ENCODE measurements at places on chromosomes 5 and 9. TPM values are rescaled to one million over a fixed set of nuclear protein-coding genes. Genes with fewer than 3 reads are reported as not detected.

- H3K4me1 ChIP-seq: peaks cover 62% of the 10 kb centered on the region
- peak overlapping the region; percentile 49 for H3K4me3 ChIP-seq
- peak overlapping the region; percentile 52 for H3K27ac ChIP-seq
- H3K36me3 ChIP-seq: peaks cover 10% of the 10 kb centered on the region
- peak; percentile 67 for DNase-seq
- no peaks in the 10 kb centered on the region for H3K27me3 ChIP-seq
Observed at GRCh38 chr9:131733541-131734061, 6.3 kb downstream of the RAPGEF1 start.

GRCh38 chr5:13910637-13911288, 33.7 kb downstream of the DNAH5 start:
- H3K27me3 ChIP-seq: no peaks in the 10 kb centered on the region
- H3K27ac ChIP-seq: peak overlapping the region; percentile 35
- peak; percentile 45 for DNase-seq
- H3K36me3 ChIP-seq: no peaks in the 10 kb centered on the region
- peaks cover 25% of the 10 kb centered on the region for H3K4me1 ChIP-seq
- H3K4me3 ChIP-seq: peak overlapping the region; percentile 46

- H3K36me3 ChIP-seq: peaks cover 4% of the 10 kb centered on the region
- no peak for DNase-seq
- H3K4me1 ChIP-seq: peaks cover 17% of the 10 kb centered on the region
- no peaks in the 10 kb centered on the region for H3K27me3 ChIP-seq
- peak overlapping the region; percentile 15 for H3K27ac ChIP-seq
Observed at GRCh38 chr5:122402955-122403685, 91.1 kb downstream of the SNCAIP start.

- no peak overlapping the region for H3K4me3 ChIP-seq
- H3K27ac ChIP-seq: no peak overlapping the region
- H3K27me3 ChIP-seq: no peaks in the 10 kb centered on the region
- no peaks in the 10 kb centered on the region for H3K4me1 ChIP-seq
Observed at GRCh38 chr5:12865529-12865928, 961.3 kb upstream of the CTNND2 start.

DNA sequence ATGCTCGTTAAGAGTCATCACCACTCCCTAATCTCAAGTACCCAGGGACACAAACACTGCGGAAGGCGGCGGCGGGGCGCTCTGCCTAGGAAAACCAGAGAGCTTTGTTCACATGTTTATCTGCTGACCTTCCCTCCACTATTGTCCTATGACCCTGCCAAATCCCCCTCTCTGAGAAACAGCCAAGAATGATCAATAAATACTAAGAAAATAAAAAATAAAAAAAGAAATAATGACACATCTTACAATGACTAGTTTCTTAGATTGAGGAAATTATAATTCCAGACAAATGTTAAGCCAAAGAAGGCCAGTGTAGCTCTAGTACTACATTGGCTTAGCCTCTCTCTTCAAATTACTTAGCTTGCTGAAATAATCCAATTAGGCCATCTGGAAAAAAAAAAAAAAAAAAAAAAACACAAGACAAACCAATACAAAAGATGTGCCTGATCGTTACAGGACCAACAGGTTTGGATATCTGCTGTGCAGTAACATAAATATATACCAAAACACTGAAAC, 58.0 kb downstream of the ANXA2R start:
- peak; percentile 51 for DNase-seq
- peak overlapping the region; percentile 61 for H3K27ac ChIP-seq
- H3K27me3 ChIP-seq: no peaks in the 10 kb centered on the region
- H3K36me3 ChIP-seq: peaks cover 51% of the 10 kb centered on the region
- peaks cover 45% of the 10 kb centered on the region for H3K4me1 ChIP-seq
- no peak overlapping the region for H3K4me3 ChIP-seq

GRCh38 chr9:30925635-30926034, 1458.8 kb upstream of the ACO1 start:
- H3K4me1 ChIP-seq: no peaks in the 10 kb centered on the region
- no peak for DNase-seq
- H3K27me3 ChIP-seq: no peaks in the 10 kb centered on the region
- no peaks in the 10 kb centered on the region for H3K36me3 ChIP-seq
- H3K4me3 ChIP-seq: no peak overlapping the region
- no peak overlapping the region for H3K27ac ChIP-seq

GRCh38 chr5:54653956-54654614, 136.5 kb downstream of the SNX18 start:
- no peaks in the 10 kb centered on the region for H3K27me3 ChIP-seq
- no peak for DNase-seq
- H3K4me3 ChIP-seq: no peak overlapping the region
- no peak overlapping the region for H3K27ac ChIP-seq

DNA sequence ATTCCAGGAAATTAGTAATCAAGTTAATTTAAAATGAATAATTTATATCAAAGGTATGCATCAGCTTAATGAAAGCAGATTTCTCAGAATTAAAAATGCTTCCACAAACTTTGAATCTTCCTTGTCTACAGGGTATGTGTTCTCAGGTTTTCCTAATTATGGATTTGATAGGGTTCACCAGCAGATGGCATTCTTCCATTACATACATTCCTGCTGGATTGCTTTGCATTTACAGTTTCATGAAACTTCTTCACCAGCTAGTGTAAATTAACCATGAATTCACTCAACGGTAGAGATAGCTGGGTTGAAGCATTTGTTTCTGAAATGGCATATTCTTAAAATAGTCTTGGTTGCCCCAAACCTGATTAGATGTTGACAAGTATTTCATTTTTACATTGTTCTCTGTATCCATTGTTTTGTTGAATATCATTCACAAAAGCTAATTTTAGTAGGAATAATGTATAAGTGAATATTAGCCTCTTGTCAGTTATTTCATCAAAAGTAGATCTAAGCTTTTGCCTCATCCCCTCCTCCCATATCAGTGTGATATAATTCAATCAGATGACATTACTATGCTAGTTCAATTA, 68.7 kb upstream of the WDR41 start:
- no peak overlapping the region for H3K4me3 ChIP-seq
- no peaks in the 10 kb centered on the region for H3K4me1 ChIP-seq
- H3K36me3 ChIP-seq: no peaks in the 10 kb centered on the region
- H3K27me3 ChIP-seq: no peaks in the 10 kb centered on the region
- DNase-seq: peak; percentile 26

DNA sequence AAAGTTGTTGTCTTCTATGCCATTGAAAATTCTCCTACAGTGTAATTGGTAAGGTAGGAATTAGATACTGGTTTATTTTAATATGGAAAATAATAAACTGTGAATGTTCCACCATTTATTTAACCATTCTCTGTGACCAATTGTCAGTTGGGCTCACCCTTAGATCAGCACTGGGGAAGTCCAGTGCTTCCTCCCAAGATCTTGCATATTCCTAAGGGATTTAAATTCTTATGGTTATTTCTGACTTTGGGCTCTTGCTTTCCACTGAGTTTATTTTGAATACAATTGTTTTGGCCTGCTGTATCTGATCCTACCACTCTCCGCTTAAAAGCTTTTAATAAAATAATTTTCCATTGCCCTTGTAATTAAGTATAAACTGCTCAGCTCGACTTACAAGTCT, 137.4 kb downstream of the OR2K2 start:
- no peak overlapping the region for H3K4me3 ChIP-seq
- no peak for DNase-seq

DNA sequence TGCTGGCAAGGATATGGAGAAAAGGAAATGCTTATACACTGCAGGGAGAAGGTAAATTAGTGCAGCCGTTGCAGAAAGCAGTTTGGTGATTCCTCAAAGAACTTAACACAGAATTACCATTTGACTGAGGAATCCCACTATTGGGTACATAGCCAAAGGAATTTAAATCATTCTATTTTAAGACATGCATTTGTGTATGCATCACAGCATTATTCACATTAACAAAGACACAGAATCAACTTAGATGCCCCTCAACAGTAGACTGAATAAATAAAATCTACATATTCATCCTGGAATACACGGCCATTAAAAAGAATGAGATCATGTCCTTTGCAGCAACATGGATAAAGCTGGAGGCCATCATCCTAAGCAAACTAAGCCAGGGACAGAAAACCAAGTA, 510.1 kb upstream of the CDH9 start:
- H3K4me1 ChIP-seq: no peaks in the 10 kb centered on the region
- no peak for DNase-seq
- H3K27ac ChIP-seq: no peak overlapping the region
- H3K27me3 ChIP-seq: no peaks in the 10 kb centered on the region

- H3K36me3 ChIP-seq: no peaks in the 10 kb centered on the region
- DNase-seq: no peak
- no peak overlapping the region for H3K4me3 ChIP-seq
- no peak overlapping the region for H3K27ac ChIP-seq
- H3K27me3 ChIP-seq: peaks cover 19% of the 10 kb centered on the region
Observed at GRCh38 chr9:86965636-86966395, 18.5 kb upstream of the GAS1 start.

GRCh38 chr9:72025906-72026305, 34.5 kb downstream of the C9orf57 start:
- peaks cover 20% of the 10 kb centered on the region for H3K4me1 ChIP-seq
- H3K27ac ChIP-seq: no peak overlapping the region
- no peaks in the 10 kb centered on the region for H3K27me3 ChIP-seq
- H3K4me3 ChIP-seq: no peak overlapping the region
- DNase-seq: no peak

DNA sequence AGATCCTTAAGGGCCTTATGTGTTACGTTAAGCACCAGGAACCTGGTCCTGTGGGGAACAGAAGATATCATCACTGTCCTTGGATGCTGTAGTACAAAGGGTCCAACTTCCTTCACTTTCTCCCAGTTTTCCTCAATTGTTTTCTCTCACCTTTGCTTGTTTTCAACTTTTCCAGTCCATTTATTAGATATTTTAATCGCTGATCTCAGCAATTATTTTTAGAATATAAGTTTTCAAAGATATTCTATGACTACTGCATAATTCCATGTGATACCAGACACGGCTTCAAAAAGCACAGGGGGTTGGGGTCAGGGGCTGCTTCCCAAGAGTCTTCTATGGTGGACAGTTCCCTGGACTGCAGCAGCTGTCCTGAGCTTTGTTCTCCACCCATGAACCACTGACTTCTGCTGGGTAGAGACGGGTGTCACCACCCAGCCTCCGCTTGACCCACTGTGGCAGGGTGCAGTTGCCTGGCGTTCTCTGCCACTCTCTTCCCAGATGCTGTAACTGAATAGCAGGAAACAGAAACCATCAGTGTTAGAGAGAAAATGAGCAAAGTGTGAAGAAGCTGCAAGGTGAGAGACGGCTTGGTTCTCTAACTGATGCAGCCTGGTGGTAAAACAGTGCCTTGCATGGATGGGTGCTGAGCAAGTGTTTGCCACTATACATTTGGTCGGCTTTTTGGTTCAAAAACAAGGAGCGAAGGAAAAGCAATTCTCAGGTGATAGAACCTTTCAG, 383.0 kb downstream of the RAB3C start:
- no peaks in the 10 kb centered on the region for H3K4me1 ChIP-seq
- H3K27ac ChIP-seq: no peak overlapping the region
- no peak for DNase-seq
- peaks cover 21% of the 10 kb centered on the region for H3K27me3 ChIP-seq

GRCh38 chr9:16425562-16426231, 444.8 kb downstream of the BNC2 start:
- no peak overlapping the region for H3K4me3 ChIP-seq
- DNase-seq: no peak
- H3K27me3 ChIP-seq: no peaks in the 10 kb centered on the region
- no peaks in the 10 kb centered on the region for H3K4me1 ChIP-seq
- H3K36me3 ChIP-seq: no peaks in the 10 kb centered on the region
- no peak overlapping the region for H3K27ac ChIP-seq

GRCh38 chr5:9239071-9239470, 306.8 kb downstream of the SEMA5A start:
- no peaks in the 10 kb centered on the region for H3K27me3 ChIP-seq
- no peak overlapping the region for H3K27ac ChIP-seq
- no peak for DNase-seq
- no peaks in the 10 kb centered on the region for H3K36me3 ChIP-seq
- no peak overlapping the region for H3K4me3 ChIP-seq

- no peaks in the 10 kb centered on the region for H3K4me1 ChIP-seq
- no peaks in the 10 kb centered on the region for H3K36me3 ChIP-seq
- H3K27ac ChIP-seq: no peak overlapping the region
Observed at GRCh38 chr5:6829150-6829784, 116.0 kb downstream of the TENT4A start.

DNA sequence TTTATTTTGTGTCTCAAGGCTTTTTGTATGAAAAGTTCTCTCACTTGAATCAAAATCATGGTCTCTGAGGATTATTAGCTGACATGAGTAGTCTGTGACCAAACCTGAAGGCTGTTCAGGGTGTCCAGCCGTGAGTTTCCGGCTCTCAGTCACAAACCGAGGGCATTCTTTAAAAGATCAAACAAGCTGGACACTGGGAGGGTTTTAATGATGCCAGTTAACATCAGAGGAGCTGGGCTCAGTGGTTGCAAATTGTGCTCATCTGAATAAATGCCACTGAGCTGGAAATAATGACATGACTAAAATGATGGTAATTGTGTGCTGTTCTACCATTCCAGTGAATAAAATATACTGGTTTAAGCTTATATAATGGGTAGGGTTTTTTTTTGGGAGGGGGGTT, 153.1 kb downstream of the FOCAD start:
- H3K4me3 ChIP-seq: no peak overlapping the region
- H3K36me3 ChIP-seq: peaks cover 5% of the 10 kb centered on the region
- H3K27me3 ChIP-seq: no peaks in the 10 kb centered on the region
- H3K27ac ChIP-seq: no peak overlapping the region

DNA sequence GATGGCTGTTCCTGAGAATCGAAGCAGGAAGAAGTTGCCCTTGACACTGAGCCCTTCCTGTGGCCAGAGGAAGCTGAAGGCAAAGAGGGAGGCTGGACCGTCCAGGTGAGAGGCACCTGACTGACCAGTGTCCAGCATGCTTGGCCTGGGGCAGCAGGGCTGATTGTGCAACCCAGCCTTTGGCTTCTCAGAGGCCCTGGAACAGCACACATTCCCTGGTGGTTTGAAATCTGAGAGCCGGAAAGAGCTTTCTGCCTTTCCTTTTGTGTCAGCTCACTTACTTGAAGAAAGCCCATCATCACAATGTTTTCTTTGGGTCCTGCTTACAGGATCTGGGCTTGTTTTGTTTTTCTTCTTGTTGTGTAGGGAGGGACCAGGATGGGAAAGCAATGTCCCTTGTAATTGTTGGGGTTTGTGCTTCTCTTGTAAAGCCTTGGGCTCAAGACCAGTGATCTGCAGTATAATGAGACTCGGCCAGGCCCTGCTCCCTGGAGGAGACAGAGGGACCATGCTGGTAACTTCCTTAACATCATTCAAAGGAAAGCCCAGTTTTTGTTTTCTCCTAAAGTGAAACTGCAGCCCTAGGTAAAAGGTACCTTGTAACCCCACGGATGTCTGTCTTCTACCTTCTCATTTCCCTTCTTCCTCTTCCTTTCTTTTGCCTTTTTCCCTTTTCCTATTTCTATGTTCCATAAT, 213.7 kb downstream of the NXNL2 start:
- peaks cover 8% of the 10 kb centered on the region for H3K27me3 ChIP-seq
- no peak overlapping the region for H3K4me3 ChIP-seq
- no peak for DNase-seq

The FREM1 gene
- not detected for total RNA-seq

The AGXT2 gene
- not detected for total RNA-seq

The GPR150 gene
- total RNA-seq: 0.24 TPM

The SLC34A3 gene
- total RNA-seq: 0.34 TPM

The GABBR2 gene
- total RNA-seq: not detected

The PLPPR1 gene
- total RNA-seq: not detected

The ACOT12 gene
- not detected for total RNA-seq

The PCDHGA2 gene
- not detected for total RNA-seq

The SLC34A1 gene
- 0.64 TPM for total RNA-seq

The SAXO1 gene
- not detected for total RNA-seq

The BARHL1 gene
- total RNA-seq: not detected

The SPINK5 gene
- 3.1 TPM for total RNA-seq

The COL27A1 gene
- 20.1 TPM for total RNA-seq

The FAM153A gene
- 4.3 TPM for total RNA-seq

The FABP6 gene
- total RNA-seq: 1.6 TPM

The GPRIN1 gene
- 11.5 TPM for total RNA-seq

The SLC24A2 gene
- not detected for total RNA-seq

The BSPRY gene
- 14.5 TPM for total RNA-seq

The GABRA1 gene
- not detected for total RNA-seq

The FOXD4L4 gene
- 1.8 TPM for total RNA-seq

The MAMDC2 gene
- total RNA-seq: 0.29 TPM
